Activated T-cell treated with anti-CD3 and anti-CD28 coated beads, Interleukin-2, amount 50 U/mL, for 24 hours (primary cell): ENCODE measurements at places on chromosomes 13 and 19.
A peak's percentile ranks its signal among the peaks of the same experiment; 100 is the strongest.

- peak overlapping the region; percentile 76 for H3K27ac ChIP-seq
- H3K4me3 ChIP-seq: peak overlapping the region; percentile 51
- no peaks in the 10 kb centered on the region for H3K36me3 ChIP-seq
- peaks cover 72% of the 10 kb centered on the region for H3K4me1 ChIP-seq
- H3K27me3 ChIP-seq: no peaks in the 10 kb centered on the region
These were observed 6.2 kb downstream of the MYO1F start for GRCh38 chr19:8571006-8571411.

DNA sequence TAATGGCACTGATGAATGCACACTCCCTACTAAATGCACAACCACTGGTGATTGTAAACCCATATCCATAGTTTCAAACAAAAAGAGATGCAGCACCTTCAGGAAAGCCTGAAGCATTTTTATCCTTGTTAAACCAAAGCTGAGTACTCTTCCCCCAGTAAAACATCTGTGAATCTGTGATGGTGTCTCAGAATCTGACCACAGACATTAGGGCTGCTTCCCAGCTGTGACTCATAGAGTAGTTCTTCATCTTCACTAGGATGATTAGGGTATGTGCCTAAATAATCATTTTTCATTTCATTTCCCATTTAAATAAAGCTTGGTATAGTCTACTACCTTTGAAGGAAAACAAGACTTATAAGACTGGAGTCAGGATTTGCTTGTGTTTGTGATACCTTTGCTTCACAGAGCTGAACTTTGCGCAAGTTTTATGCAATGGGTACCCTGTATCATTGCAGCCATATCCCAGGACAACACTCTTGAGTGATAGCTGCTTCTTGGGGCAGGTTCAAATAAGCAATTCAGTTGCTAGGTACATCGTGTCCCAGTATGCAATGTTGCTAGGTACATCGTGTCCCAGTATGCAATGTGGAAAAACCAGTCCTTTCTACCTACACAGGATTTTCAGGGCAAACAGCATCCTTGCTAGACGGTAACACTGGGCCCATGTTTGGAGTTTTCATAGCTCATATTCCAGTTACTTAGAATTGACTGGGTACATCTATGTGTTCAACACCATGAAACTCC is 277.1 kb downstream of the IRS2 start:
- no peak overlapping the region for H3K4me3 ChIP-seq
- no peak overlapping the region for H3K27ac ChIP-seq

DNA sequence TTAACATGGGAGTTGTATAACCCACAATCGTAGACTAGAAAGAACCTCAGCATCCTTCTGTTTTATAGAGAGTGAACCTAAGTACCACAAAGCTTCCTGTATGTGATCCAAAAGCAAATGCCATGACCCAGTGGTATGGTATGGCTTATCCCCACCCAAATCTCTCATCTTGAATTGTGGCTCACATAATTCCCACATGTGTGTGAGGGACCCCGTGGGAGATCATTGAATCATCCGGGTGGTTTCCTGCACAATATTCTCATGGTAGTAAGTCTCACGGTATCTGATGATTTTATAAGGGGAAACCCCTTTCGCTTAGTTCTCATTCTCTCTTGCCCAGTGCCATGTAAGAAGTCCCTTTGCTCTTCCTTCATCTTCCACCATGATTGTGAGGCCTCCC is 587.9 kb downstream of the LMO7 start:
- H3K4me3 ChIP-seq: no peak overlapping the region
- no peaks in the 10 kb centered on the region for H3K36me3 ChIP-seq
- no peak for DNase-seq

DNA sequence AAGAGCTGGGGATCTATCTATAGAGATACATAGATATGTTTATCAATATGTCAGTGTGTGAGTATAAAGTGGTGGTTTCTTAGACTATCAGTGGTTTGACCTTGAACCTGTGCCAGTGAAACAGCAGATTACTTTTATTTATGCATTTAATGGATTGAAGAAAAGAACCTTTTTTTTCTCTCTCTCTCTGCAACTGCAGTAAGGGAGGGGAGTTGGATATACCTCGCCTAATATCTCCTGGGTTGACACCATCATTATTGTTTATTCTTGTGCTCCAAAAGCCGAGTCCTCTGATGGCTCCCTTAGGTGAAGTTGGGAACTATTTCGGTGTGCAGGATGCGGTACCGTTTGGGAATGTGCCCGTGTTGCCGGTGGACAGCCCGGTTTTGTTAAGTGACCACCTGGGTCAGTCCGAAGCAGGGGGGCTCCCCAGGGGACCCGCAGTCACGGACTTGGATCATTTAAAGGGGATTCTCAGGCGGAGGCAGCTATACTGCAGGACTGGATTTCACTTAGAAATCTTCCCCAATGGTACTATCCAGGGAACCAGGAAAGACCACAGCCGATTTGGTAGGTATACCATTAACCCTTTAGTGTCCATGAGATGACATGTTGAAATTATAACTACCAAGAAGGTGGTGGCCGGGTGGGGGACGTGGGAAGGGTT is 880 bp downstream of the FGF9 start:
- H3K4me1 ChIP-seq: peaks cover 60% of the 10 kb centered on the region
- H3K36me3 ChIP-seq: no peaks in the 10 kb centered on the region
- peaks cover 62% of the 10 kb centered on the region for H3K27me3 ChIP-seq
- H3K27ac ChIP-seq: no peak overlapping the region
- DNase-seq: peak; percentile 40

- no peak for DNase-seq
- no peak overlapping the region for H3K27ac ChIP-seq
- H3K4me3 ChIP-seq: no peak overlapping the region
- H3K27me3 ChIP-seq: no peaks in the 10 kb centered on the region
These were observed 189.6 kb upstream of the CSNK1A1L start for GRCh38 chr13:37295071-37295470.

DNA sequence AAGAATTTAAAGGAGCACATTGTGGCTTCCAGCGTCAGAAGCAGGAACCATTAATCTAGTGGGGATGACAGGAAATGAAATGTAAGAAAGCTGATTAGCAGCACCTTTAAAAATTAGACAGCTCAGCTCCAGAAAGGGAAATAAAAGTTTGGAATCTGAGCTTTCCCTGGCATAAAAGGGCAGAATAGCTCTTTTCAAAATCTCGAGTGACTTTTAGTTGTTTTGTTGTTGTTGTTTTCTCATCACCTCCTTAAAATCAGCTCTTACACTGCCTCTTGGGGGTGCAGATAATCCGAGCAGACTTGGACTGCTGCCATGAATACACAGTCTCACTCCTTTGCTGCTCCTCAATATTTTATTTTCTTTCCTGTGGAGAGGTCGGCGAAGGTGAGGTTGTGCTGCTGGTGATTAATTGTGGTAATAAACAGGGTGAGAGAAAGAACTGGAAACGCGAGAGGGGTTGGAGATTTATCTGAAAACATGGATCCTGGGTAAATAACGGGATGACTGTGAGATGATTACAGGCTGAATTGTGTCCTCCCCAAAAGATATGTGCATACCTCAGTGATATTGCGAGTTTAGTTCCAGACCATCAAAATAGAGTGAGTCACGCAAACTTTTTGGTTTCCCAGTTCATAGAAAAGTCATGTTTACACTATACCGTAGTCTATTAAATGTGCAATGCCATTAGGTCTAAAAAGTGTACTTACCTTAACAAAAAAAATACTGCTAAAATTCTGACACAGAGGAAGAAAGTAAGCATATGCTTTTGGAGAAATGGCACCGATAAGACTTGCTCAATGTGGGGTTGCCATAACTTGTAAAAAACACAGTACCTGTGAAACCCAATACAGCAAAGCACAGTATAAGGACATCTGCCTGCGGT is 787.7 kb downstream of the UQCRFS1 start:
- H3K4me3 ChIP-seq: no peak overlapping the region
- no peak for DNase-seq
- no peak overlapping the region for H3K27ac ChIP-seq
- peaks cover 3% of the 10 kb centered on the region for H3K27me3 ChIP-seq
- no peaks in the 10 kb centered on the region for H3K4me1 ChIP-seq

GRCh38 chr13:110398564-110399507 is 91.8 kb downstream of the COL4A2 start:
- H3K27me3 ChIP-seq: peaks cover 97% of the 10 kb centered on the region
- H3K4me1 ChIP-seq: no peaks in the 10 kb centered on the region
- H3K36me3 ChIP-seq: no peaks in the 10 kb centered on the region
- no peak overlapping the region for H3K4me3 ChIP-seq
- no peak overlapping the region for H3K27ac ChIP-seq

DNA sequence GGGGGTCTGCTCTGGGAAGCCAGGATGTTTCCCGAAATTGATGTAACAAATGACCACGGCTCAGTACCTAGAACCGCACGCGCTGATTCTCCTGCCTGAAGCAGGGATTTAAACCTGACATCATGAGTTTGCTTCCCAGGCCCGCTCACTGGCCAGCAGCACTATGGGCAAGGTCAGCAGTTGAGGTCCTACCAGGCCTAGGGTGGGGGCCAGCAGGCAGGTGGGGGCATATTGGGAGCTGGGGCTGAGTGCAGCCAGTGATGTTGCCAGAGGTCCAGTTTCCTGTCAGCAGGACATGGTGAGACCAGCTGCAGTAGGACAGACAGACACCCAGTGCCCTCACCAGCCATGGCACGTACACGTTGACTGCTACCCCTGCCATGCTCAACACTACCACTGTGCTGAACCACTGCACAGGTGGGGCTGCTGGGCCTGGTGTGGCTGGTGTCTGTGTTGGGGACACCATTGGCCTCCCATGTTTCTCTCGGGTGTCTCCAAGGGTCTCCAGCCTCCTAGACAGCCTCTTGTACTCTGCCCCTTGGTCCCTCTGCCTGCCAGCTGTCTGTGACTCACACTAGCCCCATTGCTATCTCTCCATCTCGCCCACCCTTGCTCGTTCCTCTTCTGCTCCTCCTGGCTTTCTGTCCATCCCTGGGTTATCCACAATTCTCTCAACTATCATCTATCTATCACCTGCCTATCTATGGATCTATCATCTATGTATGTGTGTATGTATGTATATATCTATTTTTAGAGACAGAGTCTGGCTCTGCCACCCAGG is 1.1 kb upstream of the C19orf85 start:
- no peak overlapping the region for H3K27ac ChIP-seq
- no peaks in the 10 kb centered on the region for H3K36me3 ChIP-seq
- DNase-seq: no peak
- H3K4me1 ChIP-seq: peaks cover 16% of the 10 kb centered on the region
- H3K4me3 ChIP-seq: no peak overlapping the region
- H3K27me3 ChIP-seq: no peaks in the 10 kb centered on the region

DNA sequence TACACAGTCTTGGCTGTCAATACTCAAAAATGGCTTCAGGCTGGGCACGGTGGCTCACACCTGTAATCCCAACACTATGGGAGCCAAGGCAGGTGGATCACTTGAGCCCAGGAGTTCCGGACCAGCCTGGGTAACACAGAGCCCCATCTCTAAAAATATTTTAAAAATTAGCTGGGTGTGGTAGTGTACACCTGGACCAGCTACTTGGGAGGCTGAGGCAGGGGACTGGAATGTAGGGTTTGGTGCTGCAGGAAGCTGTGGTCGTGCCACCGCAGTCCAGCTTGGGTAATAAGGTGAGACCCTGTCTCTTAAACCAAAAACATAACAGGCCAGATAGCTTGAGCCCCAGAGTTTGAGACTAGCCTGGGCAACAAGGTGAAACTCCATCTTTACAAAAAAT is 6.7 kb upstream of the CHERP start:
- H3K36me3 ChIP-seq: peaks cover 62% of the 10 kb centered on the region
- peaks cover 34% of the 10 kb centered on the region for H3K4me1 ChIP-seq
- DNase-seq: no peak
- H3K27me3 ChIP-seq: no peaks in the 10 kb centered on the region
- no peak overlapping the region for H3K4me3 ChIP-seq

DNA sequence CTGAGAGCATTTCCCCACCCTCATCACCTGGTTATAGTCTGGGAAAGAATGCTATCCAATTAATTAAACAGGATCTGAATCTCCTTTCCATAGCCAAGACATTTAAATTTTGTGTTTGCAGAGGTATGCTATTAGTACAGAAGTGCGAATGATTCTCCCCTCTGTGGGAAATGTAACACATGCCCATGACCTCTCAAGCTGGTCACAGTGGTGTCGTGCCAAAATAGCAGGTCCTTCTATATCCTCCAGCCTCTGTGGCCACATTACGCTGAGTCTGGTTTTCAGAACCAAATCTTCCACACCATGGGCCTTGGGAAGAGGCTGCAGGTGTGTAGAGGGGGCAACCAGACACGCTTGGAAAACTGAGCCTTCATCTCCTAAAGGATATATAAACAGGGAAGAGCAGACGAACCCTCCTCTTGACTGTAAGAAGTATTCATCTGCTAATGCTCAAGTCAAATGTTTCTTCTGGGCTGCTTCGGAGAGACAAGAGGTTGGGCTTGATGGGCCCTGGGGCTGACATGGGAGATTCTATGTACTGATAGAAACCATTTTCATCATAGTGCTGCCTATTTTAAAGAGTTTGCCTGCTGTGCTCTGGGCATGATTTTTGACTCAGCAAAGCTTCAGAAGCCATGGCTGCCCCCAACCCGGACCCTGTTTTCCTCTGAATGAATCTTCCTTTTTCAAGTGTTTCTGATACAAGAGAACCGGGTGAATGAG is 197.6 kb downstream of the DNAJC15 start:
- no peak for DNase-seq
- peaks cover 3% of the 10 kb centered on the region for H3K27me3 ChIP-seq

GRCh38 chr13:27542220-27542619 is 78.1 kb downstream of the LNX2 start:
- H3K4me3 ChIP-seq: no peak overlapping the region
- no peak overlapping the region for H3K27ac ChIP-seq
- no peaks in the 10 kb centered on the region for H3K4me1 ChIP-seq
- no peaks in the 10 kb centered on the region for H3K27me3 ChIP-seq

DNA sequence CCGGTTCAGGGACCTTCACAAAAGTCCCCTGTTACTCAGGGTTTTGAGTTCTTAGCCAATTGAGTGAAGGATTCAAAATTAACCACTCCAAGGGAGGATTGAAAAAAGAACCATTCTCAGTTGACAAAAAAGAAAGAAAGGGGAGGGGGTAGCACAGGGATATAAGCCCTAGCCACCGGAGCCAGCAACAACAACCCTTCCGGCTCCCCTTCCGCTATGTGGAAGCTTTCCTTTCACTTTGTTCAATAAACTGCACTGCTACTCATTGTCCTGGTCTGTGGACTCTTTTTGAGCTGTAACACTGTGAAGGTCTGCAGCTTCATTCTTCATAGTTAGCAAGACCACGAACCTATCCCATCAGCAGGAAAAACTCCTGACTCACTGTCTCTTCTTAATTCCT is 1488.1 kb upstream of the PRR20A start:
- no peaks in the 10 kb centered on the region for H3K36me3 ChIP-seq
- H3K4me1 ChIP-seq: no peaks in the 10 kb centered on the region
- no peaks in the 10 kb centered on the region for H3K27me3 ChIP-seq
- no peak for DNase-seq
- H3K27ac ChIP-seq: no peak overlapping the region
